Esophagus squamous epithelium (tissue), 5 donors: ENCODE measurements at places on chromosomes 6 and 20.

GRCh38 chr20:539848-540247 lies 3.7 kb downstream of the CSNK2A1 start:
- DNase-seq = no peak

GRCh38 chr6:158057213-158057987 lies 75.7 kb downstream of the SYNJ2 start:
- no peak for DNase-seq

GRCh38 chr6:30884521-30885480 lies 482 bp downstream of the DDR1 start:
- no peak for DNase-seq

DNA sequence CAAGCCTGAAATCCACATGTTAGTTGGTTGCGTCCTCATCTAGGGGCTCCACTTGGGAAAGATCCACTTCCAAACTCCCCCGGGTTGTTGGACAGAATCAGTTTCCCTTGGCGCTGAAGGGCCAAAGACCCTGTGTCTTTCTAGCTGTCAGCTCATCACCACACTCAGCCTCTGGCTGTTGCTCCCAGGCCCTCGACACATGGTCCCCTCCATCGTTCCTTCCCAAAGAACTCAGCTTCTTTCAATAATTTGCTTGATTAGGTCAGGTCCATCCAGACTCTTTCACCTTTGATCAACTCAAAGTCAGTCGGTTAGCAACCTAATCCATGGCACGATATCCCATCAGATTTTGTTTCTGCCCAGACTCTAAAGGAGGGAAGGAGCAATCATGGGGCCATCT lies 254.8 kb upstream of the SULF2 start:
- no peak for DNase-seq

- no peak for DNase-seq
Observed at GRCh38 chr6:160102956-160103824, 18.4 kb upstream of the SLC22A1 start.

DNA sequence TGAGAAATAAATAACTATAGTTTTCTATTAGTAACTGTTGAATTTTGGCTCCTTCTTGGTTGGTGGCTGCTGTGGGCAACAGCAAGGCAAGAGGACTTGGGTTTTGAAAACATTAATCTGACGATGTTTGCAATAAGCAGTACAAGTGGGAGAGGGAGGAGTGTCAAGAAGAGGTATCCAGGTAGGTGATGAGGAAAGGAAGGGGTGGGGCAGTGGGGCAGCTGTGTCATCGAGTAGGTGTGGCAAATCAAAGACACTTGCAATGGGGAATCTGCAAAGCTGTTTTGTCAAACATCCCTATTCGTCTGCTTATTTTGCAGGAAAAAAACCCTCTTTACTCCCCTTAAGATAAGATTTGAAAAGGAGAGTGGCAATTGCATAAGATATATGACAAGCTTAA lies 171.9 kb upstream of the MAP3K7 start:
- DNase-seq = no peak

- no peak for DNase-seq
Observed at GRCh38 chr6:145904391-145904790, 59.8 kb downstream of the SHPRH start.

DNA sequence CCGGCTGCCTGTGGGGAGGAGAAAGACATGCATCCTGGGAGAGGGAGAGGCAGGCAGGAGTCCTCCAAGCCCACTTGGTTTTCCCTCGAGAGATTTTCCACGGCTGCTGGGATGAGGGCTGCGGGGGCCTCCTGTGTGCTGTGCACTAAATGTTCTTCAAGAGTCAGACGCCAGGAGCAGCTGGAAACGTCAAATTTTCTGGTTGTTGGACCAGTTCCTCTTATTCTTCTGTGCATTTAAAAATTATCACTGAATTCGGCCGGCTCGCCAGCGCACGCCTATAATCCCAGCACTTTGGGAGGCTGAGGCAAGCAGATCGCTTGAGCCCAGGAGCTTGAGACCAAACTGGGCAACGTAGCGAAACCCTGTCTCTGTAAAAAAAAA lies 32.8 kb upstream of the NTSR1 start:
- DNase-seq = no peak

GRCh38 chr20:2386516-2387179 lies 5.9 kb downstream of the TGM6 start:
- no peak for DNase-seq

DNA sequence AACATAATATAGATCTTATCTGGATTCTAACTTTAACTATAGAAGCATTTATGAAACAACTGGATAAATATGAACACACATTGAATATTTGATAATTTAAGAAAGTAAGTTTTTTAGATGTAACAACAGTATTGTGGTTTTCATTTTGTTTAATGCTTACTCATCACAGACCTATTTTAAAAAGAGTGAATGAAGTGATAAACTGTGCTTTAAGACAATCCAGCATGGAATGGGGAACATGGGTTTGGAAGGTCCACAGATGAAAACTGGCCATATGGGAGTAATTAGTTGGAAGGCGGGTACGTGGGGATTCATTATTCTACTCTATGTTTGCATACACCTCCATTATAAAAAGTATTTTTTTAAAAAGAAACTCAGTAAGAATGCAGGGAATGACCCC lies 21.2 kb downstream of the EPB41L2 start:
- no peak for DNase-seq

DNA sequence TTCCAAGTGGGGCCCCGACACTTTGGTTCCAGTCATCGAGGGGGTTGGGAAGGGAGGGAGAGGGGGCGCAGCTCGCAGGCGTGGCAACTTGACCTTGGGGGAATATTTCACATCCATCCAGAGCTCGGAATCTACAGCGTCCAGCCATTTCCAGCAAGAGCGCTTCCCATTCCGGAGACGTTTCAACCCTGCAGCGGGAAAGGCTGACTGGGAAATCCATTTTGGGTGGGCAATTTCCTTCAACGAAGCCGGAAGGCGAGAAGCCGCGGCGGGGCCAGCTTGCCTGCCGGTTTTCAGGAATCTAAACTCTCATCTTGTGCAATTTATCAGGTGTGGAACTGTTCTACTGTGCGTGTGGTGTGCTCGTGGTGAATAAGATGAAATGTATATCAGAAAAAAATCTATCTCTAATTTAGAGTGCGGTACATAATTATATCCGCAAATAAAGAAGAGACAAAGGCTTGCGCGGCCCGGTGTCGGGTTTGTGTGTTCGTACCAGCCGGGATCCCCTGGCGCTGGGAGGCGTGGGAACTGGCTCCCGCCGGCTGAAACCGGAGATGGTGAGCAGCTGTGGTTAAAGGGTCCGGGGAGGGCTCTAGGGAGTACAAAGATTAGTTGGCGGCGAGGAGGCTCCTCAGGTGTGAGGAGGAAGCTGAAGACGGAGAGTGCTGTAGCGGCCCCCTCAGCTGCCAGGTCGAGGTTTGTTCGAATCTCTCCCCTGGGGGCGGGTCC lies 4.8 kb downstream of the SLC32A1 start:
- DNase-seq = no peak

DNA sequence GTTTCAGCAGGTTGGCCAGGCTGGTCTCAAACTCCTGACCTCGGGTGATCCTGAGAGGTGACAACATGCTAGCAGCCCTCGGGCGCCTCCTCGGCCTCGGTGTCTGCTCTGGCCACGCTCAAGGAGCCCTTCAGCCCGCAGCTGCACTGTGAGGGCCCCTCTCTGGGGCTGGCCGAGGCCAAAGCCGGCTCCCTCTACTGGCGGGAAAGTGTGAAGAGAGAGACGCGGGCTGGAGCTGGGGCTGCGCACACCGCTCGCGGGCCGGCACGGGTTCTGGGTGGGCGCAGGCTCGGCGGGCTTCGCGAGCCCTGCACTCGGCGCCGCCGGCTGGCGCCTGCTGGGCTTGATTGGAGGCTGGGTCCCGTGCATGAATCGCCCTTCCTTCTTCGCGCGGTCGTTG lies 80.8 kb upstream of the RBM24 start:
- DNase-seq = no peak

DNA sequence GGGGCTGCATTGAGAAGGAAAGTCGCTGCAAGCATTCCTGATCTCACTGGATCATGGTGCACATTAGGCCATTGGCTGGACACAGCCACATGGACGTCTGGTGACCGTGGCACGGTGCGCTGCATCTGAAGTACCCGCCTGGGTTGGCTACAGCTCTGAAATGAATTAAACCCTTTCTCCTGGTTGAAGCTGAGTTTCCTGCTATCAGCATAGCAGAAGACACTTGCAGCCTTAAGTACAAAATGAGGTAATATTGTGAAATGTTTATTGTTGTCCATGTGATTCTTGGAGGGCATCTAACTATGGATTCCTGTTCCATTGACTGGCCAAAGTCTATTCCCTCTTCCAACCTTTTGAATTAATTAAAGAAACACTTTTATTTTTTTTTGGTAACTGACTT lies 89.8 kb upstream of the ADTRP start:
- no peak for DNase-seq

- DNase-seq = no peak
Observed at GRCh38 chr6:126040826-126041225, 54.5 kb downstream of the TRMT11 start.

DNA sequence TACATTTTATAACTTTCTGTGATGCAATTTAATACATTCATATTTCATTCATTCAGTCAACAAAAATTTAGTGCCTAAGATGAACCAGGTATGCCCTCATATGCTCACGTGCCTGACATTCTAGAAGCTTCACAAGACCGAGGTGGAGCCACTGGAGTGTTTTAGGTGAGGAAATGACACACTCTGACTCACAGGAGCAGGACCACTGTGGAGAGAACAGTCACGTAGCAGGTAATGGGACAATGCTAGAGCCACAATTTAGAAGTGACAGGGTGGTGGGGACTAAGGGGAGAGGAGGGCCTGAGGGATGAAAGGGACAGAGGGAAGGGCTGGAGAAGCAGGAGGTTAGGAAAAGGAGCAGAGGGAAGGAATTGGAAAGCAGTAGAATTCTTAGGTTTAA lies 17.6 kb upstream of the HLA-A start:
- DNase-seq = no peak

- no peak for DNase-seq
Observed at GRCh38 chr6:18457065-18457737, 70.1 kb downstream of the RNF144B start.

DNA sequence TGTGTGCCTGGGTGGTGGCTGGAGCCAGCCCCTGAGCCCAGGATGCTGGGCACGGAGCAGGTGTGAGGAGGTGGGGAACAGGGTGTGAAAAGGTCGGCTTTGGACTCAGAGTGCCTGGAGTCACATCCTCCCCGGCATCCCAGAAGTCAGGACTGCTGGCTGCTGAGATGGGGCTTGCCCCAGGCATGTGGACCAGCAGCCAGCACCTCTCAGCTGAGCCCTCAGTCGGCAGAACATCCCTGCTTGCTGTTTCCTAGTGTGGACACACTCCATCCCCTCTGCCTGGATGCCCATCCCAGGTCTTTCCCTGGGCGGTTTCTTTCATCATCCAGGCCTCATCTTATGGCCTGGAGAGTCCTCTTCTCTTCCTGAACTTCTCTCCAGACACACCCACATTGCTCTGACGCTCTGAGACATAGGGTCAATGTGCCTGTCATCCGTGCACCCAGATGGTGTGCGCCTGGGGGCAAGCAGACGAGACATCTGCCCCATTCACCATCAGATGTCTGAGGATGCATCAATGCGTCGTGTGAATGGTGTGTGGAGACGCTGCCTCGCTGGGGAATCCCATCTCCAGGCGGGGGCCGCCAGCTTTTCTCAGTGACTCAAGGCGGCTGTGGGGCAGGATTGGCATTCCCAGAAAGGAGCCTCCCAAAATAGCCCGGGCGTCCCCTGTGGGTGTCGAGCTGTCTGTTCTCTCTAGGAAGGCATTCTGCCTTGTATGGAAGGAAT lies 104.2 kb downstream of the SYCP2 start:
- DNase-seq = no peak

- DNase-seq = no peak
Observed at GRCh38 chr6:52049252-52050050, 38.0 kb downstream of the PKHD1 start.

DNA sequence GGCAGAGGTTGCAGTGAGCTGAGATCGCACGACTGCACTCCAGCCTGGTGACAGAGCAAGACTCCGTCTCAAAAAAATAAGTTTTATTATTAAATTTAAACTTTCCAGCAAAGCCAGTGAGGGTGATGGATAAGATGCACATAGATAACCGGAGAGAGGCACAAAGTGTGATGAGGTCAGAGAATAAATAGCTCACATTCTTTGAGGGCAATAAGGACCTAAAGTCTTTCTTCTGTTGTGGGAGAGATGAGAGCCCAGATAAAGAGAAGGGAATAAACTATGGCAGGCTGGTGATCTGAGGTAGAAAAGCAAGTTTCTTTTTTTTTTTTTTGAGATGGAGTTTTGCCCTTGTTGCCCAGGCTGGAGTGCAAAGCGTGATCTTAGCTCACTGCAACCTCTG lies 20.6 kb upstream of the EZR start:
- DNase-seq = no peak

DNA sequence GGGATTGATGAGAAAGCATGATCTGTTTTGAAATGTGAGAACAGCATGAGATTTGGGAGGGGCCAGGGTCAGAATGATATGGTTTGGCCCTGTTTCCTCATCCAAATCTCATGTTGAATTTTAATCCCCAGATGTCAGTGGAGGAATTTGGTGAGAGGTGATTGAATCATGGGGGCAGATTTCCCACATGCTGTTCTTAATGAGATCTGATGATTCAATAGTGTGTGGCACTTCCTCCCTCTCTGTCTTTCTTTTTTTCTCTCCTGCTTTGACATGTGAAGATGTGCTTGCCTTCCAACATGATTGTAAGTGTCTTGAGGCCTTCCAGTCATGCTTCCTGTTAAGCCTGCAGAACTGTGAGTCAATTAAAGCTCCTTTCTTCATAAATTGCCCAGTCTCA lies 1060.3 kb upstream of the CITED2 start:
- DNase-seq = no peak

DNA sequence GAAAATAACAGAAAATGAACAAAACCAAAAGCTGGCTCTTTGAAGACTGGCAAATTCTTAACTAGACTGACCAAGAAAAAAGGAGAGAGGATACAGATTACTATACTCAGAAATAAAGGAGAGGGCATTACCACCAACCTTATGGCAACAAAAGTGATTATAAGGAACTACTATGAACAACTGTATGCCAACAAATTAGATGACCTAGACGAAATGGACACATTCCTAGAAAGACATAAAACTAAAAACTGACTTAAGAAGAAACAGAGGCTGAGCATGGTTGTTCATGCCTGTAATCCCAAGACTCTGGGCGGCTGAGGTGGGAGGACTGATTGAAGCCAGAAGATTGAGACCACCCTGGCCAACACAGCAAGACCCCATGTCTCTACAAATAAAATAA lies 33.5 kb downstream of the TRPC4AP start:
- DNase-seq = no peak

DNA sequence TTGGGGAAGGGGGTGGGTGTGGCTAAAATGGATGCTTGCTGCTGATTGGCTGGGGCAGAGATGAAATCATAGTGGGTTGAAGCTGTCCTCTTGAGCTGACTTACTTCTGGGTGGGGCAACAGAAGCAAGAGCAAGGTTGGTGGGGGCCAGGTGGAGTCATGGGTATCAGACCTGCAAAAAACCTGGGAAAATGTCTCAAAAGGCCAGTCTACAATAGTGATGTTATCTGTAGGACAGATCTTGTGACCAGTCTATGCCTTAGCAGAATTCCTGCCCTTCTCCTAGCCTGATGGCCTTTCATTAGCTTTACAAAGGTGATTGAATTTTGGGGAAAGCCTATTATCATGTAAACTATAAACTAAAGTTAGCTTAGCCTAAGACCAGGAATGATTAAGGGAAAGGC lies 945.7 kb downstream of the KIF16B start:
- DNase-seq = no peak

GRCh38 chr6:110688661-110689268 lies 126.5 kb downstream of the CDK19 start:
- no peak for DNase-seq
